ENCODE measurements at places on chromosomes 12 and 14.

DNA sequence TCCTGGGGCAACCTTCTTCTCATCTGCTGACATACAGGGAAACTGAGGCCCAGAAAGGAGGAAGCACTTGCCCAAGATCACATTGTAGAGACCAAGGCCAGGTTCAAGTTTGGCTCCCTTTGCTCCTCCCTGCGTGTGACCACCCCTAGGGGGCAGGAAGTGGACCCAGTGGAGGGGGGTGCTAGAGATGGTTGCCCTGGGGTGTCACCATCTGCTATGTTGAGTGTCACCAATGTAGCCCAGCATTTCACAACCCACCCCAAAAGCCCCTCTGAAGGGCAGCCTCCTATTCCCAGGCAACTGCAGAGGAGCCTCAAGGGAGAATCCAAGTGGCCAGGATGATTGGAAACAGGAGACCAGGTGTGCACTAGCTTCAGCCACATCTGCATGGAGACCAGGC is 12.0 kb upstream of the RBM19 start:
- H3K27ac ChIP-seq, result no peak overlapping the region
- no peaks in the 10 kb centered on the region for H3K4me1 ChIP-seq
- no peak for DNase-seq
- no peaks in the 10 kb centered on the region for H3K36me3 ChIP-seq

GRCh38 chr14:83909507-83909906 is 1620.4 kb upstream of the FLRT2 start:
- H3K27ac ChIP-seq, result no peak overlapping the region
- H3K4me3 ChIP-seq, result no peak overlapping the region
- H3K4me1 ChIP-seq, result peaks cover 2% of the 10 kb centered on the region
- H3K36me3 ChIP-seq, result no peaks in the 10 kb centered on the region

GRCh38 chr12:5432011-5432400 is at the start of gene NTF3:
NTF3 (plus strand) TSS chr12:5432108; CDS start chr12:5432325, 217 bp downstream.
- H3K36me3 ChIP-seq, result no peaks in the 10 kb centered on the region
- no peak for DNase-seq
- H3K4me1 ChIP-seq, result peaks cover 12% of the 10 kb centered on the region
- H3K4me3 ChIP-seq, result peak within 1 kb of the TSS; percentile 31
- peaks cover 3% of the 10 kb centered on the region for H3K27me3 ChIP-seq

DNA sequence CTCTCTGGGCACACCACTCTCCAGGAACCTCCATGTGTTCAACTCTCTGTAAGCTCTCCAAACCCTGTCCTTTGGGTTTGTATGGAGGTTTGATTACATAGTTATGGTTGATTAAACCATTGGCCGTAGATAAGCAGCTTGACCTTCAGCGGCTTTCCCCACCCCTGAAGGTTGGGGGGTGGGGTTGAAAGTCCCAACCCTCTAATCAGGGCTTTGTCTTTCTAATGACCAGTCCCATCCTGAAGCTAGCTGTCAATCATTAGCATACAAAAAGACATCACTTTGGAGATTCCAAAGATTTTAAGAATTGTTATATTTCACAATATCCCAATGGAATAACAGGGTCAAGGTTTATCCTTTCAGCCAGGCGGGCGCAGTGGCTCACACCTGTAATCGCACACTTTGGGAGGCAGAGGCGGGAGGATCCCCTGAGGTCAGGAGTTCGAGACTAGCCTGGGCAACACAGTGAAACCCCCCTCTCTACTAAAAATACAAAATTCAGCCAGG is 8.4 kb downstream of the FAM186A start:
- no peak overlapping the region for H3K4me3 ChIP-seq
- H3K4me1 ChIP-seq, result no peaks in the 10 kb centered on the region
- no peaks in the 10 kb centered on the region for H3K27me3 ChIP-seq
- DNase-seq, result no peak
- H3K27ac ChIP-seq, result no peak overlapping the region
- no peaks in the 10 kb centered on the region for H3K36me3 ChIP-seq

DNA sequence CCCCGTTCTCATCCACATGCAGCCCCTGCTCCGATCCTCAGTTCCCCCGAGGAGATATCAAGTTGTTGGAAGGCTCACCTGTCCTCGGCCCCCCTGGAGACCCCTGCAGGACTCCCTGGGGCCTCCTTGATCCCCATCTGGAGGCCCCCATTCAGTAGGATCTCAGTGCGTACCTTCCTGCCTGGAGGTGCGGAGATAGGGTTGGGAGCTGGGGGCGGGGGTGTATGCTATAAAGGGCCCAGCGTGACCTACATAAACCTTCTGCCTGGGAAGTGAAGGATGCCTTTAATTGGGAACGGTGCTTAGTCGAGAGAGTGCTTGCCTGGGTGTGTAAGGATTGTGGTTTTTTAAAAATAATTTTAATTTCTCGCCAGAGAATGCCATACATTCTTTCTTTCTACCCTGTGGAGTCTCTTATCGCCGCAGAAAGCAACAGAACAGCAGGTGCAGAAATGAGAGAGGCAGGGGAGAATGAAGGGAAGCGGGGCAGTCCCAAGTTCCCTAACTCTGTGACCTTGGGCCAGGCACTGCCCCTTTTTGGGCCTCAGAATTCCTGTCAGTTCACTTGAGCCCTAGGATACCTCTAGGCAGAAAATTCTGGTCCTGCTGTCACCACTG is 153.7 kb downstream of the TSPAN9 start:
- H3K4me3 ChIP-seq, result no peak overlapping the region
- H3K36me3 ChIP-seq, result no peaks in the 10 kb centered on the region
- peaks cover 15% of the 10 kb centered on the region for H3K4me1 ChIP-seq
- no peaks in the 10 kb centered on the region for H3K27me3 ChIP-seq
- H3K27ac ChIP-seq, result no peak overlapping the region

- DNase-seq, result no peak
- H3K27me3 ChIP-seq, result no peaks in the 10 kb centered on the region
- H3K4me3 ChIP-seq, result no peak overlapping the region
- no peaks in the 10 kb centered on the region for H3K4me1 ChIP-seq
- no peaks in the 10 kb centered on the region for H3K36me3 ChIP-seq
These were observed 1.9 kb upstream of the SCFD1 start for GRCh38 chr14:30620178-30620577.
